ENCODE measurements at places on chromosomes 12 and 14. TPM values are rescaled to one million over a fixed set of nuclear protein-coding genes. Genes with fewer than 3 reads are reported as not detected.

RASSF8 gene
- total RNA-seq, result 79.9 TPM

- H3K4me1 ChIP-seq, result peaks cover 17% of the 10 kb centered on the region
- no peak for DNase-seq
- H3K4me3 ChIP-seq, result no peak overlapping the region
- no peaks in the 10 kb centered on the region for H3K36me3 ChIP-seq
Measured at GRCh38 chr14:51614707-51615106, 37.0 kb upstream of the FRMD6 start.

- no peaks in the 10 kb centered on the region for H3K27me3 ChIP-seq
- no peak overlapping the region for H3K4me3 ChIP-seq
- H3K27ac ChIP-seq, result no peak overlapping the region
- DNase-seq, result no peak
Measured at GRCh38 chr12:48917857-48918537, 7.3 kb downstream of the FKBP11 start.

GRCh38 chr12:740921-741320 lies 11.5 kb upstream of the WNK1 start:
- no peak for DNase-seq
- H3K4me1 ChIP-seq, result no peaks in the 10 kb centered on the region
- H3K27me3 ChIP-seq, result no peaks in the 10 kb centered on the region
- no peak overlapping the region for H3K4me3 ChIP-seq

DNA sequence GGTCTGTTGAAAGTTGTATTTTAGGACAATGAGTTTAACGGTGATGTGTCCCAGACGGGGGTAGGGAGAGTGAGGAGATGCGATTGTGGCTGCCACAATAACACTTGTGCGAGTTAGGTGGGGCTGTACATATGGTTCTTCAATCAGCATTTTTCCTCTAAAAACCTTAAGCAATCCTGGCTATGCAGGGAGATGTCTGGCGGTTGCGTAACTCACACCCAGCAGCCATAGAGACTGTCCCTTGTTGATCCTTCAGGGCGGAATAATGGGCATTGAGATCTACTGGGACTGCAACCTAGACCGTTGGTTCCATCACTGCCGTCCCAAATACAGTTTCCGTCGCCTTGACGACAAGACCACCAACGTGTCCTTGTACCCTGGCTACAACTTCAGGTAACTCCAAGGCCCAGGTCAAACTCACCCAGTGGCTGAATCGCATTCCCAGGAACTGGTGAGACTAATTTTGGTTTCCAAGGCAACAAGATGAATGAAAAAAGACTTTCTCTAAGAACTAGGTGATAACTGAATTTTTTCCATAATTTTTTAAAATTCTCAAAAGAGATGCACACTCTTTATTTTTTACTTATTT lies 34.6 kb downstream of the P2RX7 start:
- no peak overlapping the region for H3K4me3 ChIP-seq
- H3K4me1 ChIP-seq, result no peaks in the 10 kb centered on the region
- H3K36me3 ChIP-seq, result no peaks in the 10 kb centered on the region
- DNase-seq, result no peak

DNA sequence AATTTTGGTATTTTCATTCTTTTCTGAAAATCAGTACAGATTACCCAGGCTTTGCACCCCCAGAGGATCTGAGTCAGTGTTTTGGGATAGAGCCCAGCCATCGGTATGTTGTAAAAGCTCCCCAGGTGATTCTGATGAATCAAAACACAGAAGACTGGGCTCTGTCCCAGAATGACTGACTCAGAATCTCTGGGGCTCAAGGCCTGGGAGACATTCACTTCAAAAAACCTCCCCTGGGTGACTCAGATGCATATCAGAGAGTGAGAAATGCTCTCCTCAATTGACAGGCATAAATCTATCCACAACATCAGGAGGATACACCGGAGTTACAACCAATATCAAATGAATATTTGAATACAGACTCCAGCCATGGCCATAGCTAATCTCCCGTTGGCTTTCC lies 32.6 kb downstream of the SLC35F4 start:
- no peaks in the 10 kb centered on the region for H3K36me3 ChIP-seq
- H3K4me3 ChIP-seq, result no peak overlapping the region
- peaks cover 32% of the 10 kb centered on the region for H3K4me1 ChIP-seq
- H3K27me3 ChIP-seq, result no peaks in the 10 kb centered on the region
- no peak for DNase-seq

DNA sequence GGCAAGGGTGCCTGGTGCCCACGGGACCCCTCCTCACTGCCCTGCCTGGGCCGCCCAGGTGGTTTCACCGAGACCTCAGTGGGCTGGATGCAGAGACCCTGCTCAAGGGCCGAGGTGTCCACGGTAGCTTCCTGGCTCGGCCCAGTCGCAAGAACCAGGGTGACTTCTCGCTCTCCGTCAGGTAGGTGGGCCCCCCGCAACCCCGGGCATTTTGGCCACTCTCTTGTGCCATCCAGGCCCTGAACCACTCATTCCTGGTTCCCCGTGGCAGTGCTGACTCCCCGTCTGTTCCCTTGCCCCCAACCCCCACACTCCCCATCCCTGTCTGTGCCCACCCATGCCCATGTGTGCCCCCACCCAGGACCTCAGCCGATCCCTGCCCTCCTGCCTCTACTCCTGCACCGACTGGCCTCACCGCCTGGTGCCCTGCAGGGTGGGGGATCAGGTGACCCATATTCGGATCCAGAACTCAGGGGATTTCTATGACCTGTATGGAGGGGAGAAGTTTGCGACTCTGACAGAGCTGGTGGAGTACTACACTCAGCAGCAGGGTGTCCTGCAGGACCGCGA lies 480 bp downstream of the PTPN6 start:
- DNase-seq, result no peak
- H3K36me3 ChIP-seq, result no peaks in the 10 kb centered on the region
- H3K27ac ChIP-seq, result peak overlapping the region; percentile 60

Data from esophagus muscularis mucosa (tissue), 4 donors.